Activated T-helper 1 cell treated with anti-CD3 and anti-CD28 coated beads, Interleukin-2, amount 50 U/mL, for 16 hours (primary cell): ENCODE measurements at places on chromosomes 6 and 20.

DNA sequence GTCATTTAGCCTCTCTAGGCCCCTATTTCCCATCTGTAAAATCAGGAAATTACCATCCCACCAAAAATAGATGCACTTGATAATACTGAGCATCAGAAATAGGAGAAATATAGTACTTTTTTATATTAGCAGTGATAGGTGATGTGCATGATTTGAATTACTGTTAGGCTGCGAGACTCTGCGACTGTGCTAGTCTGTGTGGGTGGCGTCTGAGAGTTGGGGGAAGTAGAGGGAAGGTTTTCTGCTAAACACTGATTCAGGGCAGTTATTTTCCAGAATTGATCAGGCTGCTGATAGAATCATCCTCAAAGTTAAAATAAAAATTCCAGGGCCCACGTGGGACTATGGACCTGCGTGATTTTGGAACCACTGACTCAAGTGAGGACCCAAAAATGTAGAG lies 60.4 kb upstream of the ARMH2 start:
- no peak for DNase-seq

DNA sequence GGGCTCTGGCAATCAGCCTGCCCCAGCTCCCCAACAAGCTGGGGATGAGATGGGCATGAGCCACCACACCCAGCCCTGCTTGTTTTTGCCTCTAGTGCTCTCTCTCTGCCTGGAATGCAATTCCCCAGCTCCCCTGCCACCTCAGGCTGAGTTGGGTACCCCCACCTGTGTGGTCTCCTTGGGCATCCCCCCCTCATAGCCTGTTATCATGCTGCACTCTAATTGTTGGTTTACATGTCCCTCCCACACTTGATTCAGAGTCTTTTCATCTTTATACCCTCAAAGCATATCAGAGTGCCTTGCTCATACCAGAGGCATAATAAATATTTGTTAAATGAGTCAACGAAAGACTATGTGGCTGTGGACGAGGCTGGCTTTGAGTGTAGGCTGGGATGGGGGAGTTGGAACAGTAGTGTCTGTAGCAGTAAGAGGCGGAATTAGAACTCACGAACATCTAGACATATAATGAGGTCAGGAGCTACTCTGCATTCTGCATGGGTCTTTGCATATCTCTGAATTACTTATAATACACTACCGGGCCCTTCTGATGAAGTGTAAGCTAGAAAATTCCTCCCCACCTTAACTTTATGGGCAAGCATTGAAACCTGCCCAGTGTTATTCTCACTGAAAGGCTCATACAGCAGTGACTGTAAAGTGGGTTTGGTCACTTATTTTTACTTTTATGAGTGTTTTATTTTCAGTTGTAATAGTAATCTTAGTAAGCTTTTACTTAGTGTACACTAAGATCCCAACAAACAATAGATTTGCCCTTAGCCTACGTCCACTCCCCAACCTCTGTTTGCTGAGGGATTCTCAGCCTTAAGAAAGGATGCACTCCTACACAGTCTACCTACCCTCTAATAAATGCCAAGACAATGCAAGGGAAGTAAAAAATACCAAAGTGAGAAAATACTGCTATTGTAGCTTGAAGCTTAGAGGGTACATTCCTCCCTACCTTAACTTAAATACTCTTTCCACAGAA lies 58.7 kb downstream of the EDN1 start:
- DNase-seq = no peak

- DNase-seq = no peak
These were observed 41.1 kb downstream of the TFAP2A start for GRCh38 chr6:10373642-10374359.

DNA sequence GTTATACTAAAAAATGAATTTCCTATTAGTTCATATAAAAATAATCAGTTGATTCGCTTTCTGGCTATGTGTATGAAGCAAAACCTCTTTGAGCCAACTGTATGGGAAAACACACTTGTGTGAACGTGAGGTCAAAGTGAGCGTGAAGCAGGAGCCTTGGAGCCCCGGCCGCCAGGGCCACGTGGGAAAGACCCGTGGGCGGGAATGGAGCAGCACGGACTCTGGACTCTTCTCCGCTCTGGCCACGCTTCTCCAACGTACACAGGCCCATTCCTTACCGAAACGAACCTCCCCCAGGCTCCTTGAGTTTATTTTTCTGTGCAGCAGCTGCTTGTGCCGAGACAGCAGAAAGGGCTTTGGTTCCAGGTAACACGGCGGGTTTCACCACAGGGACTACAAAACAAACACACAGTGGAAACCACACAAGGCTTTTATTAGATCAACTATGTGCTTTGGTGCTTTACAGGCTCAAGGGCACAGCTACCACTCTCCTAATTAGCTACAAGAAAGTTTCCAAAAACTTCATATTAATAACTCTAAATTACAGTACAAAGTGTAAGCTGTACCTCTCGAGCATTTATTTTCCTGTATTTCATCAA lies 62.7 kb downstream of the TAF4 start:
- DNase-seq = no peak

GRCh38 chr6:225907-226306 lies 66.4 kb upstream of the DUSP22 start:
- no peak for DNase-seq
